HT-29 (cell line): ENCODE measurements at places on chromosomes 6 and 20. TPM values are rescaled to one million over a fixed set of nuclear protein-coding genes. Genes with fewer than 3 reads are reported as not detected.

- no peak for DNase-seq
Measured at GRCh38 chr6:22727710-22728109, 158.3 kb downstream of the HDGFL1 start.

The MDFI gene
- total RNA-seq, result 0.36 and 1.5 TPM in 2 replicates

DNA sequence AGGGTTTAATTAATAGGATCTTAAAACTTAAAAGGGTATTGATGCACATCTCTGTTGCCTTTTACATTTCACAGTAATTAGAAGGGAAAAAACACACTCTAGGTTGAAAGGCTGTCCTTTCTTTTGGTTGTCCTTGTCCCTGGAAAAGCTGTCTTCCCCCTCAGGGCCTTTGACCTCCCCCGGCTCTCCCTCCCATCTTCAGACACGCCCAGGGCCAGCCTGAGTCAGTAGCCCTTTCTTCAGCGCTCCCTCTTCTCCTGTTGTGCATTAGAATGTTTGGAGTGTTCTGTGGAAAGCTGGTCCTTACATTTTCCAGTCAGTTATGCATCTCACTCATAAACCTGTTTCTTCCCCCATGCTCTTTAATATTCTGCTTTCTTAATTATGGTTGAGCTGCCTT lies 157.0 kb downstream of the MTHFD1L start:
- no peak for DNase-seq

GRCh38 chr6:158009935-158010585 lies 28.4 kb downstream of the SYNJ2 start:
- DNase-seq, result no peak

GRCh38 chr20:43681991-43682410 lies 15.1 kb downstream of the MYBL2 start:
- DNase-seq, result no peak

DNA sequence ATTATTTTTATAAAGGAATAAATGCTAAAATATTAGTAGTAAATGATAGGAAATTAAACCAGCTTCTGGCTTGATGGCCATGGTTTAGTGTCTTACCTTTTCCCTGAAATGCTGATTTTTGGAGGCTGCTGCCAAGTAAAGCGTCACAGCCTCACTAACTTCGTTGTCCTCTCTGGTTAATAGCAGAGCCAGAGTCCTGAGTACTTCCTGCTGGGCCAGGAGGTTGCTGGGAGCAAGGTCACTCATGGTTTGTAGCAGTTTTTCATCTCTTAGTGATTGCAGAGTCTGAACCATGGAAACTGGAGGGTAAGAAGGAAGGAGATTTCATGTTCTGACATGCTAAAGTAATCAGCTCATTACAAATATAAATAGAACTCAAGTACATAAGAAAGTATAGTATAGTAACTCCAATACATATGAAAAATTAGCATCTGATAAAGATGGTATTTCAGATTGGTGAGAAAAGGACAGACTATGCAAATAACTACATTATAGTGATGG lies 26.5 kb upstream of the ARMH2 start:
- DNase-seq, result no peak

DNA sequence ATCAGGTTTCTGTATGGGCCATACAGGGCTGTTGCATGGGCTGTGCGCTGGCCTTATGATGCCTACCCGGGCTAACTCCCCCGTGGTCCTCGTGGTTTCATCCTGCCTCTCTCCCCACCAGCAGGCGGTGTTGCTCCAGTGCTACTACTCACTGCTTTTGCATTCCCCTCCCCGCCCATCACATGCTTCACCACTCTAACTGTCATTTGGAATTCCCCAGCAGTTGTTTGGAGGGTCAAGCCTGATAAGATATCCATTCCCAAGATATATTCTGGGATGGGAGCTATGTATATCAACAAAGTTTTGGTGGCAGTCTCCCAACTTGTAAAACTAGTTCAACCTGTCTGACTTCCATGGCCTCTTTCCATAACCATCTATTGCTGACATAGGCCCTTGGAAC lies 233.2 kb upstream of the SOX4 start:
- DNase-seq, result peak; percentile 67

DNA sequence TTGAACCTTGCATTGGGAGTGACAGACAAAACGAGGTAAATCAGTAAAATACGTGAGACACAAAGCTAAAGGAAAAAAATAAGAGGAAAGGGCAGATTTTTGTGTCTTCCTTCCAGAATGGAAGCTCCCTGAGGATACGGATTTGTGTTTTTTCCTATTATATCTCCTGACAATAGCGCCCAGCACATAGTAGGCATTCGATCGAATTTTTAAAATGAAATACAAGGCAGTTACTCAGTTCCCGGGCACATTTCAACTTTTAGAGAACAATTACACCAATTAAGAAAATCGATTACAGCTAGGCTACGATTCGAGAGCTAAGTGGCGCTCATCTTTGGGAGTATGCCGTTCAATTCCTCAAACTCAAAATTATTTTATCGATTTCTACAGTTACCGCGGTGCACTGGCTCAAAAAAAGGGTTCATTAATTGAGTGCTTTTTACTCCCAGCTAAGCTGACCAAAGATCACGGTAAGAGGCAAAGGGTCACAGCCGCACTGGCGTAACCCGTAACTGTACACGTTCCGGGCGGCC lies 443 bp downstream of the RMND1 start:
- no peak for DNase-seq

- no peak for DNase-seq
Measured at GRCh38 chr20:51978070-51978501, 175.8 kb upstream of the SALL4 start.

DNA sequence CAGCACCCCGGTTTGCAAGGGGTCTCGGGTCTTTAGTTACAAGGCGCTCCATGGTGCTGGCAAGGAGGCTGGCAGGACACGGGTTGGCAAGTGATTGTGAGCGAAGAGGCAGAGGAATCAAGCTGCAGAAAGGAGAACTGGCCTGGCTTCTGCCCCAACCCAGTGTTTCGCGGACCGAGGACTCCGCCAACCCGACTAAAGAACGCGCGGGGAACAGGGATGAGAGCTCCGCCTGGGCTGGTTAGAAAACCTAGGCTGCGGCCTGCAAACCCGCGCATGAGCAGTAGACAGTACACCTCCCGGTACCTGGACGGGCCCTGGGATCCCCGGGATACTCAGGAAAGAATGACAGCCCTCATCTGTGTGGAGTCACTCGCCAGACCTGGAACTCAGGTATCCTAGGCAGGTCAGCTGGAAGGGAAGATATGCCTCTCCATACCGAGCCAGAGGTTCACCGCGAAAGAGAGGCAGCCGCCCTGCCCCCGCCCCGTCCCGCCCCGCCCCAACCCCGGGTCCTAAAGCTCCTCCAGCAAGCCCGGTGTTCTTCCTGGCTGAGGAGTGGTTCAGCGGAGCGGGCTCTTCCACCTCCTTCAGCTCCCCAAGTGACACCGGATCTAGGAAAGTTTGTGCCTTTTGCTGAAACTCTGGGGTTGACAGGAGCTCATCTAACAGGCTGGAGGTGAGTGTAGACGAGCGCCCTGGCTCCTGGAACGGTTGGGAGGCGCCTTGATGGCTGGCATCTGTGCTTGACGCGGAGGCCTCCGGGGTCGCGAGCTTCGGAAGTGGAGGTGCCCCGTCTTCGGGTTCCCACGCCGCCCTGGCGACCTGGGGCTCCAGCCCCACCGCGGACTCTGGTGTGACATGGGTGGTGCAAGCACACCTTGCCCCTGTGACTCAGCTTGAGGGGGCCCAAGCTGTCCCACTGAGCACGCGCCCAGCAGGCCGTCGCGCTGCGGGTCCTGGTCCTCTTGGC lies 1847.3 kb upstream of the DEFB115 start:
- DNase-seq, result no peak

GRCh38 chr6:133889557-133890403 lies 867 bp downstream of the TCF21 start:
- DNase-seq, result no peak

GRCh38 chr6:7910654-7911344 lies at the start of gene TXNDC5:
Gene TXNDC5, minus strand, starts transcription at chr6:7910788. Its CDS starts 12 bp downstream, at chr6:7910776.
- peak; percentile 72 for DNase-seq

DNA sequence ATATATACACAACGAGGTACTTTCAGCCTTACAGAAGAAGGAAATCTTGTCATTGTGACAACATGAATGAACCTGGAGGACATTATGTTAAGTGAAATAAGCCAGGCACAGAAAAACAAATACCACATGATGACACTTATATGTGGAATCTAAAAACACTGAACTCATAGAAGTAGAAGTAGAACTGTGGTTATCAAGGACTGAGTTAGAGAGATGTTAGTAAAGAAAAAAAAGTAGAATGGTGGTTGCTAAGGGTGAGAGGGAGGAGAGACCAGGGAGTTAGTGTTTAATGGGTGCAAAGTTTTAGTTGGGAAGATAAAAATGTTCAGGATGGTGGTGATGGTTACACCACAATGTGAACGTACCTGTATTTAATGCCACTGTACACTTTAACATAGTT lies 4.8 kb upstream of the STX11 start:
- DNase-seq, result no peak

- DNase-seq, result no peak
Measured at GRCh38 chr6:52647199-52647598, 23.7 kb upstream of the TMEM14A start.

DNA sequence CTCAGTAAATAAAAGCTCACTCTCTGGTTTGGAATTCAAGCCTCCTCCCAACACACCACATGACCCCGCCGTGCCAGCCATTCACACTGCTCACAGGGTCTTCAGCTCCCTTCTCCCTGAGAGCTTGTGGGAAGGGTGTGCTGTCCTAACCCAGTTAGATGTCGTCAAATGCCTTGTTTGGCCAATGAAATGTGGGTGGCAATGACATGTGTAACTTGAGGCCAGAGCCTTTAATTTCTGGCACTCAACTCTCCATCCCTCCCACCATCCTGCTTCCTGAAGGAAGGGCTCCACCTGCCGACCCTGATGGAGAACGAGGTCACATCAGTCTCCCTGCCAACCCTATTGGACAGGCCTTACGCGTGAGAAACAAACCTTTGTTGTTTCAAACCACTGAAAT lies 224.5 kb upstream of the AGPAT4 start:
- DNase-seq, result peak; percentile 25

- no peak for DNase-seq
Measured at GRCh38 chr6:18004256-18004985, 17.0 kb upstream of the KIF13A start.

The HLA-DQA2 gene
- not detected in 2 replicates for total RNA-seq

DNA sequence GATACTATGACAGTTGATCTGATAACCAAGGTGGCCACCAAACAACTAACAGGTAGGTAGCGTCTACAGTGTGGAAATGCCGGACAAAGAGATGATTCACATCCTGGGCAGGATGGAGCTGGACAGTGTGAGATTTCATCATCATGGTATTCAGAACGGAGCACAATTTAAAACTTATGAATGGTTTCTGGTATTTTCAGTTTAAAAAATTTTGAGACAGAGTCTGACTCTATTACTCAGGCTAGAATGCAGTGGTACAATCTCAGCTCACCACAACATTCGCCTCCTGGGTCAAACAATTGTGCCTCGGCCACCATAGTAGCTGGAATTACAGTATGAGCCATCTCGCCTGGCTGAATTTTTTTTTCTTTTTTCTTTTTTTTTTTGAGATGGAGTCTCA lies 43.8 kb downstream of the CEP57L1 start:
- DNase-seq, result no peak

The TRIM15 gene
- 13.3 and 15.1 TPM in 2 replicates for total RNA-seq

- no peak for DNase-seq
Measured at GRCh38 chr20:35000311-35000921, 44.7 kb downstream of the MYH7B start.

- DNase-seq, result no peak
Measured at GRCh38 chr6:32151181-32151862, 417 bp downstream of the PRRT1 start.

DNA sequence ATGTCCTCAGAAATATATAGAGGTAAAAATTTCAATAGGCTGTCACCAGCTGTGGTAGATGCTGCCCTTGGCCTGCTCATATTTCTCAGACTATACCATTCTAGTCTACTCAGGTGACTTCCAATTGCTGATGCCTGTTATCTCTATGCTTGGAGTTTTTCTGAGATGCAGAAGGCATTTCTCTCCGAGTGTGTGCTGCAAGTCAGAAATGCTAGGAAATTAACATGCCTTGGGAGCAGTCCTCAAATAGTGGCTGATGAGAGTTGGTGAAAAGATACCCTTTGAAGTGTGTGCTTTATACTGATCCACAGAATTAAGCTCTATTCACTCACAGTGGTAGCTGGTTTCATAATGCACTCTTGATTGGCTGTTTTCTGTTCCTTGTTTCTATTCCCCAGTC lies 43.2 kb upstream of the PKIB start:
- DNase-seq, result no peak

The PRPH2 gene
- total RNA-seq, result not detected in 2 replicates

The TMEM74B gene
- 8.8 and 8.9 TPM in 2 replicates for total RNA-seq

DNA sequence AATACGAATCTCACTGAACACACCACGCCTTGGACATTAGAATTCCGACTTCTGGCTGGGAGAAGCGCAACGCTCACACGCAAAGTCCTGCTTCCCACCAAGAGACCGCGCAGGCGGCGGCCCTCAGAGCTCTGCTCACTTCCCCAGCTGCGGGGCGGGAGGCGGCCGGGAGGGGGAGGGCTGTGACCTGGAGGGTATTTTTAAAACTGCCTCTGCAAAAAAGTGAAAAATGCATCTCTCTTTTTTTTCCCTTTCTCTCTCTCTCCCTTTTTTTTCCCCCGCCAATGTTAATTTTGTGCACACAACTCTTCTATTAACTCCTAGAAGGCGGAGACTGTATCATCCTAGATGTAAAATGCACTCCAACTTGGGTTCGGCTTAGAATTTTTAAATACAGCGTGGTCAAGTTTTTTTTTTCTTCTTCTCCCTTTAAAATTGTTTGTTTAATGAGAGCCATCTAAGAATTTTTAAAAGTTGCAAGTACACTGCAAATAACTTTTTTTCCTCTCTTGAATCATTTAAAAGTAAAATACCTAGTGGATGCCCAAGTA lies 66.4 kb downstream of the STX11 start:
- DNase-seq, result no peak

The CAP2 gene
- total RNA-seq, result 0.61 and 0.81 TPM in 2 replicates

- no peak for DNase-seq
Measured at GRCh38 chr6:37779902-37780628, 39.5 kb upstream of the ZFAND3 start.

DNA sequence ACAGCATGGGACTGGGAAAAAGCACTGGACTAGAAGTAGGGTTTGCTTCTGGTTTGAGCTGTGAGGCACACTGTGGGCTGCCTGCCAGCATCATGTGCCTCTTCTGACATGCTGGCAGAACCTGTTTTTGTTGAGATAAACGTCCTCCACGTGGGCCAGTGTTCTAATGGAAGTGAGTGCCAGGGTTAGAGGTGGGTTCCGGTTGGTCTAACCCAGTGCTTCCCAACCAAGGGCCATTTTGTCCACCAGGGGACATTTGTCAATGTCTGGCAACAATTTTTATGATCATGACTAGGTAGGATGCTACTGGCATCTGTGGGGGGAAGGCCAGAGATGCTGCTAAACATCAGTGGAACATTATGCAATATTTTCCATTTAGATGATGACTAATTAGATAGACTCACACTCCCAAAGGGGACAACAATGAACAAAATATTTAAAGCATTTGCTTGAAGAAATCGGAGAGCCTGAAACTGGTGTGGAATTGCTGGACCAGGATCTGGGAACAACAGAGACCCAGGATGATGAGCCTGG lies 7.8 kb upstream of the APMAP start:
- peak; percentile 90 for DNase-seq

The EMILIN3 gene
- not detected in 2 replicates for total RNA-seq

The DLK2 gene
- 0.10 and 0.34 TPM in 2 replicates for total RNA-seq
